ENCODE measurements at places on chromosomes 3 and 15.

- no peak for DNase-seq
These were observed 296.8 kb upstream of the CHRM5 start for GRCh38 chr15:33671456-33671855.

- no peak for DNase-seq
These were observed 402.3 kb upstream of the RGMA start for GRCh38 chr15:93491291-93491690.

DNA sequence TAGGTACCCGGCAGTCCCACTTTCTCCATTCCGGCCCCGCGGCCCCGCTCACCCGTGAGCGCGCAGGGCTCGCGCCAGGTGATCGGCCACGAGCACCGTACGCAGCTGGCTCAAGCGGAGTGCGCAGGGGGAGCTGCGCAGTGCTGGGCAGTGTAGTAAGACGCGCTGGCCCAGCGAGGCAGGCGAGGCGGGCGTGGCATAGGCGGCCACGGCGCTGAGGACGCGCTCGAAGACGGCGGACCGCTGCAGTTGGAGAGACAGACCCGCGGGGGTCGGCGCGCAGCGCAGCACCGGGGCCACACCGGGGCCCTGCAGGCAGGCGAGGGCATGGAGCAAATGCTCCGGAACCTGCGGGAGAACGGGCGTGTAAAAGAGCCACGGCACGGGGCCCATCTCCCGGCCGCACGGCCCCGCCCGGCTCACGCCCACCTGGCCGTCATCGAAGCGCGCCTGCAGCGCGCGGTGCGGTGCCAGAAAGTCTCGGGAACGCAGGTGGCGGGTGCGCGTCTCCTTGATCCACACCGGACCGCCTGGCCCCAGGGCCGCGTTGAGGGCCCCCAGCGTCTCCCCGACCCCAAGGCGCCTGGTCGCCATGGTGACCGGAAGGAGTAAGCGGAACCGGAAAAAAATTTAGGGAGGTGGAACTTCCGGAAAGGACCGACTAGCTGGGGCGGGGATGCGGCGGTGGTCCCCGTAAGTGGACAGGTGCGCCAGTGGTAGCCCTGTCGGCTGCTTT lies at the start of gene DALRD3:
TSS of gene DALRD3 (minus strand) at position 610 of the 736 bp plus-strand sequence. CDS start at position 594, 16 bp downstream.
- DNase-seq: peak; percentile 62

GRCh38 chr3:100602506-100603444 lies 6.6 kb upstream of the ADGRG7 start:
- DNase-seq: no peak

DNA sequence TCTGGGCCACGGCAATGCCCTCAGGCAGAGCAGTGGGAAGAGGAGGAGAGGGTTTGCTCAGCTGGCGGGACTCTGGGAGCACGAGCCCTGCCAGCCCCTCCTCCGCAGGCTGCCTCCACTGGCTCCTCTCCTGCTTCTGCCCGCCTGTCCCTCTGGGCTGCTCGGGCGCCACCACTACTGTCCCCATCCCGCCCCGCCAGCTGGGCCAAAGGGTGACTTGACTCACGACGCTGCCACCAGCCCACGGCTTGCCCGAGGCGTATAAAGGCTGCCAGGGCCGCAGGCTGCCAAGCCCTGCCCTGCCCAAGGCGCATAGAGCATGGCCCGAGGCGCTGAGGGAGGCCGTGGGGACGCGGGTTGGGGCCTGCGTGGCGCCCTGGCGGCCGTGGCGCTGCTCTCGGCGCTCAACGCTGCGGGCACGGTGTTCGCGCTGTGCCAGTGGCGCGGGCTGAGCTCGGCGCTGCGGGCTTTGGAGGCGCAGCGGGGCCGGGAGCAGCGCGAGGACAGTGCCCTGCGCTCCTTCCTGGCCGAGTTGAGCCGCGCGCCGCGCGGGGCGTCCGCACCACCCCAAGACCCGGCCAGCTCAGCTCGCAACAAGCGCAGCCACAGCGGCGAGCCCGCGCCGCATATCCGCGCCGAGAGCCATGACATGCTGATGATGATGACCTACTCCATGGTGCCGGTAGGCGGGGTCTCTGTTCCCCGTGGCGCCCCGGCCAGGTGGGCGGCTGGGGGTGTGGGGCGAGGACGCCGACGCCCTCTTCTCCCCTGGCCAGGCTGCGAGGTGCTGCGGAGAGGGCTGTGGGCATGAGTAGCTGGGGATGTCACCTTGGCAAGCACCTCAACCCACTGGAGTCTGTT lies at the start of gene GLDN:
TSS of gene GLDN (plus strand) at position 290 of the 861 bp plus-strand sequence. CDS start at position 320, 30 bp downstream.
- no peak for DNase-seq

DNA sequence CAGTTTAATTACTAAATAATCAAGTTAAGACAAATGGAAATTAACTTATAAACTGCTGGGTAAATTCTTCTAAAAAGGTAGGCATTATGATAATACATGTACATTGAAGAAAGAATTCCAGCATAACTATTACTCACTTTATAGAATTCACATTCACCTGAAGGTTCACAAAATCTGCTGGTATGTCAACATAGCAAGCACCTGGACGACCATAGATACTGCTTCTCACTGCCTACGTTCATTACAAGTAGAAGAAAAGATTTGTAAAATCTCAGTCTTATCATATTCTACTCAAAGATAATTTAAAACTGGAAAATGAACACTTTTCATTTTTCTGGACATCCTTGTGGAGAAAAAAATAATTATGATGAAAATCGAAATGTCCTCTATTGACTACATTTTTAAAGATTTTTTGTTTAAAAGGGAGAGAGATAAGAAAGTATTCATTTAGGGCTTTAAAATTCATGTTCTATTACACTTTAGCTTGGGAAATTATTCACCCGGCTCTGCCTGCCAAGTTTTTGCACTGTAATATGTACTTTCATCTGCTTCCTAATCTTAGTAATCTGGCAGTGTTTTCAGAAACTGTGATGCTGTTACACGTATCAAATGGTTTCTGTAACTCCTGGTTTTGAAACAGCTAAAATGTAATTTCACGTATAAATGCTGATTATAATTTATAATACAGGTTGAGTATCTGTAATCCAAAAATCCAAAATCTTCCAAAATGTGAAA lies 16.1 kb downstream of the HACL1 start:
- peak; percentile 66 for DNase-seq

- no peak for DNase-seq
These were observed 210.6 kb upstream of the ATP10A start for GRCh38 chr15:26073430-26074333.

GRCh38 chr3:49607796-49608195 lies 53.5 kb downstream of the BSN start:
- no peak for DNase-seq

DNA sequence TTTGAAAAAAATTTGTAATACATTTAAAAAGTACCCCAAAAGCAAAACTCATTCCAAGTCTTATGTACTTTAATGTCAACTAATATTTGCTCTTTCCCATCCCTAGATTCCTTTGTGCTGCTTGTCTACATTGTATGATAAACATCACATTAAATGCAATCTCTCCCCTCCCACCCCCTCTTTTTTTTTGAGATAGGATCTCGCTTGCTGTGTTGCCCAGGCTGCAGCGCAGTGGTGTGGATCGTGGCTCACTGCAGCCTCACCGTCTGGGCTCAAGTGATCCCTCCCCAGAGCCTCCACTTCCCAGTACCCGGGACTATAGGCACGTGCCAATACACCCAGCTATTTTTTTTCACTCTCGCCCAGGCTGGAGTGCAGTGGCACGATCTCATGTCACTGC lies 12.6 kb downstream of the MAP2K1 start:
- no peak for DNase-seq

GRCh38 chr3:136586580-136586979 lies 165.6 kb downstream of the STAG1 start:
- no peak for DNase-seq

DNA sequence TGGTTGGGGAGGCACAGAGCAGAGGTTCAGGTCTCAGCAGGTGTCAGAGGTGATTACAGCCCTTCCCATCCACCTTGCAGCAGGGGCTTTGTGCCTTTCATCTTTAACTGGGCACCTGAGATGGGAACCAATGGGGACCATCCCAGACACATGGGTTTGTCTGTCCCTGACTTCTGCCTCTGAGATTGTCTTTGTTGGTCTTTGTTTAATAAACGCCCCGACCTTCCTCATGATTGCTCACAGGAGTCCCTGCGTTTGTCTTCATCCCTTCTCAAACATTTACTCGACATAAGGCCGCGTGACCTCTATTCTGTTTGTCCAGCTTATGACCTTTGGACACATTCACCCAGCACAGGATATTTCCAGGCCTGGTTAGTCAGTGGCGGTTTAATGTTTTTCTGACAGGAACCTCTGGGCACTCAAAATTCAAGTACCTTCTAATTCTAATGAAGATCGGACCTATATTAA lies 5.9 kb downstream of the ZSCAN2 start:
- DNase-seq: no peak

All from body of pancreas (tissue), 4 donors.